ENCODE measurements at places on chromosomes 12 and 14.

DNA sequence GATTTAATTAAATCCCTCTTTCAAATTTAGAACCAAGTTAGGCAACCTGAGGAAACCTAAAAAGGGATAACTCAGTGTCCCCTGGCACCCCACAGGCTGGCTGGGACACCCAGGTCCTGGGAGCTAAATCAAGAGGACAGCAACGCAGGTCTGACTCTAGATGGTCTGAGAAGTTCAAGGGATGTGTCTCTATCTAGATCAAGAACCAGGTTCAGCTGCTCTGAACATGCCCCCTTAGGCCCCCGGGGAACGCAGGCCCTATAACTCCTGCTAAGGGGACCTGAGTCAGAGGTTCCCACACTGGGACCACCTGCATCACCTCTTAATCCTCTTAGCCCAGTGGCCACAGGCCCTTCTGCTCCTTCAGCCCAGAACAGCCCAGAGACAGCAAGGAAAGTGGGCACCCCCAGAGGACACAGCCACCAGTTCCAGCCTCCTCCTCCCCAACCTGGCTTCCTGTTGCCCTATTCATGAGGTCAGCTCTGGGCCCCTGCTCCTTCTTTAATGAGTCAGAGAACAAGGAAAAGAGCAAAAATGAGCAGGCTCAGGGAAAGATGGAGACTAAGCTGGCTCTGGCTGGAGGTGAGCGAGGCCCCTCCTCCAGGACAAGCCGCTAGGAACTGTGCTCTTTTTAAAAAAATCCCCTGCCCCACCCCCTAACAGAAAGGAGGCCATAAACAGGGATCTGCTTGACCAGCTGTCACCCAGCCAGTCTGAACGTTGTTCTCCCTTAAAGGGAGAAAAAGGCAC lies 10.8 kb downstream of the PITPNM2 start:
- peak; percentile 81 for DNase-seq

- no peak for DNase-seq
Measured at GRCh38 chr12:54723379-54724256, 75.5 kb upstream of the DCD start.

GRCh38 chr12:49588281-49588680 lies 17.2 kb downstream of the FAM186B start:
- no peak for DNase-seq

- DNase-seq: no peak
Measured at GRCh38 chr14:70108419-70108818, 80.3 kb downstream of the SLC8A3 start.

GRCh38 chr14:59363531-59364226 lies 101.5 kb downstream of the GPR135 start:
- DNase-seq: no peak

DNA sequence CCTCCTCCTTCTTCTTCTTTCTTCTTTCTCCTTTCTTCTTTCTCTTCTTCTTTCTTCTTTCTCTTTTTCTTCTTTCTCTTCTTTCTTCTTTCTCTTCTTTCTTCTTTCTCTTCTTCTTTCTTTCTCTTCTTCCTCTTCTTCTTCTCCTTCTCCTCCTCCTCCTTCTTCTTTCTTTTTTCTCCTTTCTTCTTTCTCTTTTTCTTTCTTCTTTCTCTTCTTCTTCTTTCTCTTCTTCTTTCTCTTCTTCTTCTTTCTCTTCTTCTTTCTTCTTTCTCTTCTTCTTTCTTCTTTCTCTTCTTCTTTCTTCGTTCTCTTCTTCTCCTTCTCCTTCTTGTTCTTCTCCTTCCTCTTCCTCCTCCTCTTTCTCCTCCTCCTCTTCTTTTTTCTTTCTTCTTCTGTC lies 1230.7 kb upstream of the USP15 start:
- no peak for DNase-seq

DNA sequence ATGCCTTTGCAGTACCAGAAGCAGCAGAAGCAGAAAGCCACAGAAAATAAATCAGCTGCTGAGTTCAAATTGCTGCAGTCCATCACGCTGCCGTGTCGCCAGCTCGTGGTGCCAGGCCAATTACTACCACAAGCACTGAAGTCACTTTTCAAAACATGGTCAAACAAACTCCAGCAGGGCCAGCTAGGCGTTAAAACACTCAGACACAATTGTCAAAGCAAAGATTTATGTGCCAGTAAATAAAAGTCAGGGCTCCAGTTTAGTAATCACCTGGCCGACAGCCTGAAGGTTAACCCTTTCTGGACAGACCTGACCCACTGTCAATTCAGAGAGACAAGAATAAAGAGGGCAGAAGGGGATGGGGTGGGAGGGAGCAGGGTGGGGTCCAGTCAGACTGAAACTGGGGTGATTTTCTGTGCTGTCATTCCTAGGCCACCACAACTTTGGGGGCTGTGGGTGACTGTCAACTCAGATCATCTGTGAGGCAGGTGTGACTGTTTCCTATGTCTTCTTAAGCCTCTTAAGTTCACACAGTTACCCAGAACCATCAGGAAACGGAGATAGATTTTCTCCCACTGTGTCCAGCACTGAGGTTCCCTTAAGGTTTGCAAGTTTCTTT lies 109.8 kb upstream of the FUT8 start:
- DNase-seq: peak; percentile 47

DNA sequence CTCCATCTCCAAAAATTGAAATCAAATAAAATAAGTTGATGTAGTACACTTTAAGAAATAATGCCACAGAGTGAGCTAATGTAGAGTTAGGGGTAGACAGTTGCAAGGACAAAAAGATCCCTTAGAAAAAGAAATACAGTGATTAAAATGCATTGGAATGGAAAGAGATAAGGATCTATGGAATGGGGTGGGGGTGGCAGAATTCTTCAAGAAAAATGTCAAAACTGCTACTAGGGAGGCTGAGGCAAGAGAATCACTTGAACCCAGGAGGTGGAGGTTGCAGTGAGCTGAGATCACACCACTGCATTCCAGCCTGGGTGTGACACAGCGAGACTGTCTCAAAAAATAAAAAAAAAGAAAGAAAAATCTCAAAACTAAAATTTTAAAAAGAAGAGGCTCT lies 6.5 kb downstream of the OLR1 start:
- DNase-seq: no peak

DNA sequence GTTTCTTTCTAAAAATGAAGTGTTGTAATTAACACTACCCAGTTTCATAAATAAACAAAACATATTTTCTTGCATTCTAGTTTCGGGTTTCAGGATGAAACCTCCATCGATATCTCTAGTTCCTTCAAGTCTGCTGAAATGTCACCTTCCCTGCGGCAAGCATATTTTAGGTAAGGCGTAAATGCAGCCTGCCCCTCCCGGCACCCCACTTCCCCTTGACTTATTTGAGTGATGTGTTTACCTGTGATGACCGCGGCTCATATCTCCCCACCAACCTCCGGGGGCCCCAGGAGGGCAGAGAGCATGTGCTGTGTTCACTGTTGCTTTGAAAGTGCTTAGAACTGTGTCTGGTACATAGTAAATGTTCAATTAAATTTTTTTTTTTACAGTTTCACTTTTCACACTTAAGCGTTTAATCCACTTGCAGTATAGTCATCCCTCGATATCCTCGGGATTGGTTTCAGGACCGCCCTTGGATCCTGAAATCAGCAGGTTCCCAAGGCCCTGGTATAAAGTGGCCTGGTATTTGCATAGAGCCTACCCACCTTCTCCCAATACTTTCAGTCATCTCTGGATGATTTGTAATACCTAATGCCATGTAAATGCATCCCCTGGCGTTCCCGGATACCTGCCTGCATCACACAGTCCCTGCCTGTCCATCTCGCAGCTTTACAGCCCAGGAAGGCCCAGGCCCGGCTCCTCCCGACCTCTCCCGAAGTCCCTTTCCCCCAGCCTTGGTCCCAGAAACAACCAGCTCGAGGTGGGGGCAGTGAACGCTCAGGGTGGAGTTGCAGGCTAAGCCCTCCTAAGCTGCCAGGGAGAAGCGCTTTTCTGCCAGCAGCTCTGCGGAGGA lies 40.2 kb upstream of the FBRSL1 start:
- no peak for DNase-seq

GRCh38 chr14:99026471-99026870 lies 245.5 kb downstream of the BCL11B start:
- no peak for DNase-seq

GRCh38 chr12:105457026-105457425 lies 126.5 kb downstream of the C12orf75 start:
- no peak for DNase-seq

- DNase-seq: no peak
Measured at GRCh38 chr14:89327771-89328212, 89.2 kb downstream of the FOXN3 start.

DNA sequence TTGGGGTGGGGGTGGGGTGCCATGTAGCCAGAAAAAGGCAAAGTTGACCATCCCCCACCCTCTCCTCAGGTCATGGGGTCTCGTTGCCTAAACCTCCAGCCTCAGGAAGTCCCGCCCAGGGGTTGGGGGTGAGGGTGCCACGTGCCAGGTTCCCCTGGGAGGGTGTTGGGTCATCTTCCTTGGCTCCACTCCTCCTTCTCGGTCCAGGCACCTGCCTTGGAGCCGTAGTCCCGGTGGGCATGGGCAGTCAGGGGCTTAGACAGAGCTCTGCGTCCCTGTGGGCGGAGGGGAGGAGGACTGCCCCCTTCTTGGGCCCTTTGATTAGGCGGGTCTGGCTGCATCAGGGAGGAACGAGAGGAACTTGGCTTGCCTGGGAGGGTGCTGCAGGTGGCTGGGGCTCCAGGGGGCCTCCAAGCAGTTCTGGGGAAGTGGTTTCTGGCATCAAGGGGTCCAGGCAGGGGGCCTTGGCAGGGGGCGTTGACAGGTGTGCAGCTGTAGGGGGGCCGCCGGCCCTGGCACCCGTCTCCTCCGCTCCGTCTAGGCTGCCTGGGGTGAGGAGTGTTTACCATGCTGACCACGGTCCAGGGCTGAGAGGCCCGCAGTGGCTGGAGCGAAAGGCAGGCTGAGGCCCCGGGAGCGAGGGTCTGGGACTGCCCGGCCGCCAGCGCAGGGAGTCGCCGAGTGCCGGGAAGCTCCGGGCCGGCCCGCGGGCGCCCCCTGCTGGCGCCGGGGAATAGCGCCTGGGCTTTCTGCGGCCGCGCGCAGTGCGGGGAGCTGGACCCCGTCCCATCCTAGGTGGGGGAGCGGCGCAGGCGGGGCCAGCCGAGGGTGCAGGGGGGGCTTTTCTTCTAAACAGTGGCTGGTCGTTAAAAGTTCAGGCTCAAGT lies 7.9 kb downstream of the SETD1B start:
- DNase-seq: no peak

GRCh38 chr14:102351023-102351422 lies 11.7 kb downstream of the CINP start:
- DNase-seq: no peak

DNA sequence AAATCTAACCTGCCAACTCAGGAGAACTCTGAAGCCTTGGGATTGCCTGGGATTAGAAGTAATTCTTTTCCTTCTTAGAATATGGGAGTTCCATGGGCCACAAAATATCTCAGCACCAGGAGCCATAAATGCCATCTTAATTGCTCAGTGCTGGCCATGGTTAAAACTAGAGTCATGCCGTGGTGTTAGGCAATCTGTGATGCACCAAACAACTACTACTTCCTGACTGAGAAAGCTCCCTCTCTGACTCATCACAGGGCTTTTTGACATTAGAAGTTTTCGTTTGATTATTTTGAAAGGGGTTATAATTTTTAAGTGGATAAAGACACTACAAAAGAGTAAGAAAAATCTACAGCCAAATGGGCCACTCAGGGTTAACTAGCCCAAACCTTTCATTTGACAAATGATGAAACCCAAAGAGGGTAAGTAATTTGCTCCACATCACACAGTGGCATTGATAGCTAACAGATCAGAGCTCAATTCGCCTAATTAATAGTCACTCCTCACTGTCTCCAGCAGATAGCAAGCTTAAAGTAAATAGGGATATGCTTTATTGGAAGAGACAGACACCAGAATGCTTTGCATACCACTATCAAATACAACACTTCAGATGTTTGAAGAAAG lies 377.3 kb downstream of the EMP1 start:
- no peak for DNase-seq

DNA sequence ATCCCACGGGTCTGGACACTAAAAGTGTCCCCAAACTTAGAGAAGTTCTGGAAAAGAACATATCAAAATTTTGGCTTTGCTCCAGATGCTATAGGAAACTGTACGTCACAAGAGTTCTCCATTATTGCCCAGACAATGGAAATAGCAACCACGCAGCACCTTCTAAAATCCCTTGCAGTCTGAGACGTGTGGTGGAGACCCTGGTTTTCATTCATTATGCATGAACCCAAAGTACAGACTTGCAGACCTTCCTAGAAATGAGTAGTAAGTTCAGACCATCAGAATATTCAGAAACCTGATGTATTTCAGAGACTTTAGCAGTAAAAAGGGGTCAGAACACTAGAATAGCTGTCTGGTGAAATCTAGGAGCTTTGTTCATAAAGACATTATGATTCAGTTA lies 50.0 kb upstream of the BCL2L14 start:
- no peak for DNase-seq

DNA sequence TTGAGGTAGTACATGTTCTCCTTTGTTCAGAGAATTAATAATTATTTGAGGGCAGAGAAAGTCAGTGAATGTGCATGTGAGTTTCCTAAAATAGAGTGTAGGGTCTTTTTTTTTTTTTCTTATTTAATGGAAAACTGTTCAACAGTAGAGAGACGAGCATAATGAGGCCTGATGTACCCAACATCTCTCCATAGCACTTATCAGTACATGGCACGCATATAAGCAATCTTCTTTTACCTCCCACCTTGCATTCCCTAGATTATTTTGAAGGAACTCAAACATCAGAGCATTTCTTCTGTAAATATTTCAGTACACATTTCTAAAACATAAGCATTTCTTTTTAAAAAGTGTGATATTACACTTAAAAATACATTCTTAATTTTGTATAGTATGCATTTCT lies 87.8 kb downstream of the KTN1 start:
- no peak for DNase-seq

DNA sequence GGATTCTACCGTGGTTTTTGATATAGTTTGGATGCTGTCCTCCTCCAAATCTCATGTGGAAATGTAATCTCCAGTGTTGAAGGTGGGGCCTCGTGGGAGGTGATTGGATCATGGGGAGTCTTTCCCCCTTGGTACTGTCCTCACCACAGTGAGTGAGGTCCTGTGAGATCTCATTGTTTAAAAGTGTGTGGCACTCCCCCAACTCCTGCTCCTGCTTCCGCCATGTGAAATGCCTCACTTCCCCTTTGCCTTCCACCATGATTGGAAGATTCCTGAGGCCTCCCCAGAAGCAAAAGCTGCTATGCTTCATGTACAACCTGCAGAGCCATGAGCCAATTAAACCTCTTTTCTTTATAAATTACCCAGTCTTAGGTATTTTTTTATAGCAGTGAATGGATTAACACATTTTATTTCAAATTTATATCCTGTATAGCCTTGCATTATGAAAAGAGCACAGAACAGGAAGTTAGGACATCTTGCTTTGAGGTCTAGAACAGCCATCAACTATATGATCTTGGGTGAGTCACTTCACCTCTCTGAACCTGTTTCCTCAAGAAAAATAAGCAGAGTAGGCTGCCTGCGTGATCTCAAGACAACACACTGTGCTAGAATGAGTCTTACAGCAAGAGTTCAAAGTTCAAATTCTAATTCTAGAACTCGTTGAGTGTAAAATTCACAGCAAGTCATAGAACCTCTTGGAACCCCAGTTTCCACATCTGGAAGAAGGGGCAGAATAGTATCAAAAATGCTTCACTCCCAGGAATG lies 160.9 kb upstream of the EEA1 start:
- DNase-seq: no peak
